NCI-H2081 treated with DMSO at 0.1 percent for 48 hours (cell line): ENCODE measurements at places on chromosomes 11 and 22.

GRCh38 chr11:131661132-131661531, 290.7 kb downstream of the NTM start:
- no peak for DNase-seq

DNA sequence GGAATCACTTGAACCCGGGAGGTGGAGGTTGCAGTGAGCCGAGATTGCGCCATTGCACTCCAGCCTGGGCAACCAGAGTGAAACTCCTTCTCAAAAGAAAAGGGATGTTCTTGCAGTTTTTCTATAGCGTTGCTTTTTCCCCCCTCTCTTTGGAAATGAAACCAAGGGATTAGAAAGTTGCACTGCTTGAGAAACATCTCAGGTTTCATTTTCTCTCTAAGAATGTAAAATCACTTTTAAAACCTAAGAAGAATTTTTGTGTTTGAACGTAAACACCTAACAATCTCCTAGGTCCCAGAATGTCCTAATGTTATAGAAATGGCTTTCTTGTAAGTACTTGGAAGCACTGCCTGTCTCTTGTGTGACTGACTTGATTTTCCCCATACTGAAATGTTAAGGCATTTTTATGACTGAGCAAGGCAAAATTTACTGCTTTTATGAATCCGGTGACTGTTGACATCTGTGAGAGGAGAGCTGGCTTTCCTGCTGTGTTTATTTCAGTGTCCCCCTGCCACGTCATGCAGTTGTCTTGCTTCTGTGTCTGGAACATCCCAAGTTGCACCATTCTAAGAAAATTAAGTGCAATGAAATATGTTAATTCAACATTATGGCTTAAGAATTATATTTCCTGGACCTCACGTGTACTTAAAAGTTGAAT, 37.7 kb downstream of the NF2 start:
- DNase-seq = no peak

DNA sequence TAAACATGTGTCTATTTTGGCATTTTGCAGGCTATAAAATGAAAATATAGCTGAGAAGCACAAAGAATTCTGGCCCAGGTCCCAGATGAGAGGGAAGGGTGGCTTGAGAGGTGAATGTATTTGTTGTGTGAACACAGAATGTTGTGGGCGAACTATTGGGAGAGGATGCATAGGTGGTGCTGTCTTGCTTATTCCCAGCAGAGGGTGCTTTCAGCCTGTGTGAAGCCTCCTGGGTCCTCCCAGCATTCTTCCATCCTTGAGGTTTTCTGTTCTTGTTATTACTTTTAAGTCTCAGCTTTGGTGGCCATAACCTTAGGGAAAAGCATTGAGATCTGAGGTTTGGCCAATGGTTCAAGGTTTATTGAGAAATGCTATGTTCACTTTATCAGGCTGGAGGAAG, 108.7 kb upstream of the SNX19 start:
- DNase-seq = no peak

DNA sequence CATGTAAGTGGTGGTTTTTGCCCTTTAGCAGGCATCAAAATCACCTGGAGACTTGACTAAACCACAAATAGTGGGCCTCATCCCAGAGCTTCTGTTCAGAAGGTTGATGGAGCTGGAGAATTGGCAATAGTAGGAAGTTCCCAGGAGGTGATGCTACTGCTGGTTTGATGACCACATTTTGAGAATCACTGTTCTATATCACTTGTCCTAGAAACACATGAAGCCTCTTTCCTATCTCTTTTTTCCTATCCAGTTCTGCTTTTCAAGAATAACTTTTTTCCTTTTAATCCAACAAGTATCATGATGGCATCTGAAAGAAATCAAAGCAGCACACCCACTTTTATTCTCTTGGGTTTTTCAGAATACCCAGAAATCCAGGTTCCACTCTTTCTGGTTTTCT, at the start of gene OR5D13:
OR5D13 (plus strand) TSS at position 301 of the 400 bp plus-strand sequence; CDS start at position 301, 0 bp downstream.
- DNase-seq = no peak

DNA sequence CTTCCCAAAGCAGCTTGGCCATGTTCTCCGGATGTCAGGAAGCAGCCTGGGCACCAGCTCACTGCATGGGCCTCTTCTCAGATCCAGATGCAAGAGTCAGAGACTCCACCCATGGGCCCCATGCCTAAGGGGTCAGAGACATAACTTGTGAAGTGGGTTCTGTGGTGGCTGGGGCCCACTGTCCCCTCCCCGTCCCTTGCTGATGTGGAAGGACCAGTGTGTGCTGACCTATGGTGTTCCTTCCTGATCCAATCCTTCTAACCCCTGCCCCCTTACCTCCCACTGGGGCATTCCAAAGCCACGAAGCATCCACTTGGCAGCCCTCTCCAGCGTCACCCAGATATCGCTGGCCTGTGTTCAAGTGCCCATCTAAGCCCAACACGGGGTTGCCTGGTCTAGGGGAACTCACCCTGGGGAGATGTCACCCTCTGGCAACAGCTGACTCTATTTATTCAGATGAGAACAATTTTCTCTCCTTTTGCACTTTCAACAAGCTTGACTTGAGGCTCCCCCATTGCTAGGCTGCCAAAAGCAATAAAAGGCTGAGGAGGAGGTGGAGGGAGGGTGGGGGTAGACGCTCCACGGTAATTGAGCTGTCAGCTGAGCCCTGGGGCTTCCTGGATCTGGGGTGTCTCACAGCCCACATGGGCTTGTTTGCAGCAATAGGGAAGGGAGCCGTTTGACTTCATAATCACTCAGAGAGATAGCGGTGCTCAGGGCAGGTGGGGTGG, 158.5 kb downstream of the ADAMTS15 start:
- DNase-seq = no peak

DNA sequence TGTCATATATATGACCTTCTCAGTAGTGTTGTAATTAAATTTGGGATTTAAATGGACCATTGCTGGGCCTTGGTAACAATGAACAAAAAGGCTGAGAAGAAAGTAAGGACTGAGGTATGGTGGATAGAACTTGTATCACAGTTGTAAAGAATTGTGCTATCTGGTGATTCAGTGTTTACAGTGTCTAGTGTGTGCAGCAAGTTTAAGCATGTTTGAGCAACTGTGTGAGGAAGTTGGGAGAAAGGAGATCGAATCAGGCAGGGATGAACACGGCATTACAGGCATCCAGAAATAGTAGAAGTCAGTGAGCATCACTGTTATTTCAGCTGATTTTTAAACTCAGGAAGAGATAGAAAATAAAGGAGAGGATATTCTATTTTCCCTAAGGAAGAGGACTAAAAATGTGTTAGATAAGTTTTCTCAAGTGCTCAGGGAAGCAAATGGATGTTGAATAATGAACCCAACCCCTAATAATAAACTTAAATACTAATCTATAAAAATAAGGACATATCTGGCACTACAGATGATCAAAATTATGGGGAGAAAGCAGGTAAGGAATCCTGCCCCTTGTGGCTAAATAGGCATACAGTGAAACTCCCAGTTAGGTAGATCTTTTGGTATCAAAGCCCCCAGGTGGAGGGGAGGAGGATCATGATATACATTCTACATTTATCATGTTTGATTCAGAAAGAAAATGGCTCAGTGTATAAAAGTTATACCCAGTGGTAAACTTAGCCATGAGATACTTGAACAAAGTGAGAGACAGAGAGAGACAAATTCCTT, 361.0 kb upstream of the ANO3 start:
- no peak for DNase-seq

GRCh38 chr11:102603091-102603490, 22.0 kb downstream of the MMP20 start:
- no peak for DNase-seq

- no peak for DNase-seq
Measured at GRCh38 chr22:34951212-34951611, 114.7 kb upstream of the ISX start.
